Fibroblast of lung (primary cell): ENCODE measurements at places on chromosomes 7 and 10.

DNA sequence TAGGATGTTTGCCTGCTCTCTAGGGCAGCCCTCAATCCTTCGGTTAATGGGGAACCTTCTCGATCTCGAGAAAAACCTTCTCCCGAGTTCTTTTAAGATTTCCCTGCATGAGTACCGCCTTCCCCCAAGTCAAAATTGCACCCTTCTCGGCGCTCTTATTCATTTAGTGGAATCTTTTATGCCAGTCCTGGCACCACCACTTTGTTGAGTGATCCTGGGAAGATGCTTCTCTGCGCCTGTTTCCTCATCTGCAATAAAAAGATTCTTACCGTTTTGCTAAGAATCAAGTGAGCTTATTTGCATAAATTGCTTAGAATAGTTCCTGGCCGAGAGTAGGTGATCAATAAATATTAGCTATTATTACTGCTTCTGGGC is 697 bp downstream of the ARPC1A start:
- no peak for DNase-seq

- peak; percentile 79 for DNase-seq
Observed at GRCh38 chr10:72552857-72553256, 73.0 kb downstream of the MICU1 start.

DNA sequence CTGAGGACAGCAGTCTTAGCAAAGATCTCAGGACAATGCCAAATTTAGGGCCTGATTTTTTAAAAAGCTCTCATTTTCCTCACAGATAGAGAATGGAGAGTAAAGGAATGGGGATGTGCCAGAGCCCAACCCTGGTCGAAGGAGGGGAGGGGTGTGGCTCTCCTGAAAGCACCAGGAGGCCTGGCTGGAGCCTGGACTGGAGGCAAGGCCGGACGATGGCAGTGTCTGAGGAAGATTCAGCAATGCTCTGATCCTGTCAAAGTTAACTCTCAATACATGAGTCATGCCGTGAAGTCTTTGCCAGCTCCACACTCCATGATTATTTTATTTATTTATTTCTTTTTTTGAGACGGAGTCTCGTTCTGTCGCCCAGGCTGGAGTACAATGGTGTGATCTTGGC is 108.3 kb downstream of the UPF2 start:
- DNase-seq = peak; percentile 44

DNA sequence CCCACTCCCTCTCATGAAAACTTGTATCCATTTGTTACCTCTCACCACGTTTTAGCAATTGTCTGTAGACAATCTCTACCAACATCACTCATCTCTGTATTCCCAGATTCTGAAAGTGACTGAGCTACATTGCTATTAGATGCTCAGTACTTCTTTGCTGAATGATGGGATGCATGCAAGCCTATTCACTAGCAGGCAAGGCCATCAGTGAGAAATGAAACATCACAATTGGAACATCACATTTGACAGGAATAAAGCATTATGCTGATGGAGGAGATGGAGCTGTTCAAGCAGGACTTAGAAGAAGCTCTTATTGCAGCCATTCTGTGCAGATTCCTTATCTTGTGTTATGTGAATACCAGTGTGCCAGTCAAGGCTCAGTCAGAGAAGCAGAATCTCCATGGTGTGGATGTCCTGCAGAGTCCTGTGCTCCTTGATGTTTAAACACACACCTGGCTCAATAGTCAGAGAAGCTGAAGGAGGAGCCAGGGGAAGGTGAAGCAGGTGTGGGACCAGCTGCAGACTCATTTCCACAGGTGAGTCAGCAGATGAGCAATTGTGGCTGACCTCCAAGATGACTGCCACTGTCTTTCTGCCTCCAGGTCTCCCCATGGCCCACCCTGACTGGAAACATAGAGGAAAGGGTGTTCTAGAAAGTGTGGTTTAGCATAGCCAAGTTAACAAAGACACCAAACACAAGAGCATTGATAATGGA is 965.5 kb downstream of the GRID1 start:
- DNase-seq = no peak

GRCh38 chr7:149797771-149798170 is 24.4 kb upstream of the ZNF467 start:
- DNase-seq = no peak

DNA sequence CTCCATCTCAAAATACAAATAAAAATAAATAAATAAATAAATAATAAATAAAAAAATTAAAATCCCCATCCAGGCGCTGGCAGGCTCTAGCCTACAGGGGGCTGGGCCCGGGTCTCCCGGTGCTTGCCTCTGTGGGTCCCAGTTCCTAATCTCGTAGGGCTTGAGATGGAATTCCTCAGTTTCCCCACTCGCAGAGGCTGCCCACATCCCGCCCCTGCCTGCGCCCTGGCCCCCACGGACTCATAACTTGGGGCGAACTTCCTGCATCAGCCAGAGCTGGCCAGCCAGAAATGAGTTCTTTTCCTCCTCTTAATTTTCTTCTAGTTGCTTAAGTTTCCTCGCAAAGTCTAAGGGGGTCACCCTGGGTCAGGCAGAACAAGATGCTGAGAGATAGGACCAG is 22.0 kb upstream of the SRRM3 start:
- DNase-seq = no peak
